Brain (organoid and tissue), 16 donors: ENCODE measurements at places on chromosomes 13 and 19.

- no peak for DNase-seq
Measured at GRCh38 chr13:46032341-46032740, 20.2 kb downstream of the ZC3H13 start.

DNA sequence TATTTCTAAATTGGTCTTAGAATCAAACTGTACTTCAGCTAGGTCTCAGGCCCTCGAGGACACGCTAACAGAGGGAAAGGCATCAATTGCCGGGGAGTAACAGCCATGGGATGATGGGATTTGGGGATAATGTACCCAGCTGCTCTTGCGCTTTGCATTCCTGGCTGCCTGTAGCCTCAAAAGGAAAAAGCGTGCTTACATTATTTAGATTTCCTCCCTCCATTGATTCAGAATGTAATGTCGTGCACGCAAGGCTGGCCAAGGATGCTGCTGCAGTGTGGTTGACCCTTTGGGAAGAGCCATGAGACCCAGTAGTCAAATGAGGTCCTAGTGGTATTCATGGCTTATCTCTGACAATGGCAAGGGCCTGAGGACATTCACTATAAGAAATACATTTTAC is 95.1 kb downstream of the SLC7A1 start:
- no peak for DNase-seq

- DNase-seq, result no peak
Measured at GRCh38 chr13:75455962-75456361, 26.0 kb downstream of the TBC1D4 start.

- DNase-seq, result no peak
Measured at GRCh38 chr13:29994911-29995595, 144.6 kb upstream of the UBL3 start.

- DNase-seq, result peak; percentile 80
Measured at GRCh38 chr19:13396250-13397080, 109.8 kb downstream of the CACNA1A start.

DNA sequence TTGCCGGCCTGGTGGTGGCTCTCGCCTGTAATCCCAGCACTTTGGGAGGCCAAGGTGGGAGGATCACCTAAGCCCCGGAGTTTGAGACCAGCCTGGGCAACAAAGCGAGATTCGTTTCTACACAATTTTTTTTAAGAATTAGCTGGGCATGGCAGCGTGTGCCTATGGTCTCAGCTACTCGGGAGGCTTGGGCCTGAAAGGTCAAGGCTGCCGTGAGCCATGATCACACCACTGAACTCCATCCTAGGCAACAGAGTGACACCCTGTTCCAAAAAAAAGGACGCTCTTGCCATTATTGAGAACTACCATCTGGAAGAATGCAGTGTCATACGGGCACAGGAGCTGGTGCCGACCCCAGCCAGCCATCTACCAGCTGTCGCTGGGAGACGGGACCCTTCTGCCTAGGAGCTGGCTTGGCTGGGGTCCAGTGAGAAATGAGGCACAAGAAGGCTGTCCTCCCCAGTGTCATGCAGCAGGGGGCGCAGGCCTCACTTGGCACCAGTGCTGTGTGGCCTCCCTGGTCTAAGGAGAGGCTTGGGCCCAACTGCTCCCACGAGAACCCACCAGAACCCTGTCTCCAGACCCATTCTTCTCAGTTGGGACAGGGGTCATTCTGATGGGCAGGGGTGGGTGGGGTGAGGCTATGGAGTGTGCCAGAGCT is 12.2 kb upstream of the RELB start:
- DNase-seq, result peak; percentile 71

GRCh38 chr13:41543664-41544300 is 86.4 kb downstream of the RGCC start:
- DNase-seq, result no peak

DNA sequence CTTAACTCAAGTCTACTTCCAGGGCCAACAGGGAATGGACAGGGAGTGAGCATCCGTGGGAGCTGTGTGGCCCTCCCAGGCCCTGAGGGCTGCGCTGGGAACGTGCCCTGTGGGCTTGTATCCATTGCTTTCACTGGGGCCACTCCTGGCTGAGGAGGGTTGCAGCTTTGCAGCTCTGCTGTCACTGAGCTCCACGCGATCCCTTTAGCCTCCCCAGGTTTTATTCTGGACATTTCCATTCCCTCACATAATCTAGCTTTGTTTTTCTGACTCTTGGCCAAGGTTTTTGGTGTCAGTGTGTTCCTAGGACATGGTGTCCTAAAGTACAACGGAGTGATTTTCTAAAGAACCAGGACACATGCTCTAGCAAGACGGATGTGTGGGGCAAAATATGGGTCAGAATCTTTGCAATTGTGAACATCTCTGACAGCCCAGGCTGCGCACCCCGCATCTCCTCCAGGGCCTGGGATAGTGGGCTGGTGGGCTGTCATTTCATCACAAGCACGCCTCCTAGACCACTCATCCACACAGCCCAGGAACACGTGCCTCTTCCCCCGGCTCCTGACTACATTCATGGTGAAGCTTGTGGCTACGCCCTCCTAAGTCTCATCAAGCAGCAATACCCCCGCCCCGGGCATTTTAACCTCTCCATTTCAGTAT is 28.0 kb downstream of the GGACT start:
- DNase-seq, result no peak

DNA sequence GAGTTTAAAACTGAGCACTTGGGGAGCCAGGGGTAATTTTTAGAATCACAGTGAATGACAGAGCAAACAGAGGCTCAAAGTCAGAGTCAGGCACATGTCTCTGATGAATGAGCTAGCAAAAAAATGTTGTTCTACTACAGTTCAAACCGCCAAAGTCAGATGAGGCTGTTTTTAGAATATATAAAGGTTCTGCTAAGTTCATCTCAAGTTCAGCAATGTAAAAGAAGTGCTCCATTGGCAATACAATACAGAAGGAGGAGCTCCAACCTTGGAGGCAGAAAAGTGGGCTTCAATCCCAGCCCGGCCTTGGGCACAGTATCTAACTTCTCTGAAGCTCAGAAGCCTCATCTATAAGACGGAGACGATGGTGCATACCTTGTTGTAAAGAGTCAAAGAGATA is 70.1 kb upstream of the IPO5 start:
- no peak for DNase-seq

DNA sequence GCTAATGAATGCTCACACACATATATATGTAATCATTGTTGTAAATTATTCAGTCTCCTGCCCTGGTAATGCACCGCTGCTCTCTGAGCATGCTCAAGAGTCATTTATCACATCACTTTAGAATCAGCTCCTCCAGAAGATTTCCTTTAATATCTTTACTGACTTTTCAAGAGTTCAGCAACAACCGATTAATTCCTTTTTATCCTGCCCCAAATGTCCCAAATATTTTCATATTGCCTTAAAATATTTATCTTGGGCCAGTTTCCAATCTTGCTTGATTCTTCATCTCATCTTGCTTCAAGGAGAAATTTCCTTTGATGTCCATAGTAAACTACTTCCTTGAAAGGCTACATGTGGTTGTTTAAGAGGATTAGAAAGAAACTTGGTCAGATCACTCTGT is 132.5 kb downstream of the NHLRC3 start:
- no peak for DNase-seq

DNA sequence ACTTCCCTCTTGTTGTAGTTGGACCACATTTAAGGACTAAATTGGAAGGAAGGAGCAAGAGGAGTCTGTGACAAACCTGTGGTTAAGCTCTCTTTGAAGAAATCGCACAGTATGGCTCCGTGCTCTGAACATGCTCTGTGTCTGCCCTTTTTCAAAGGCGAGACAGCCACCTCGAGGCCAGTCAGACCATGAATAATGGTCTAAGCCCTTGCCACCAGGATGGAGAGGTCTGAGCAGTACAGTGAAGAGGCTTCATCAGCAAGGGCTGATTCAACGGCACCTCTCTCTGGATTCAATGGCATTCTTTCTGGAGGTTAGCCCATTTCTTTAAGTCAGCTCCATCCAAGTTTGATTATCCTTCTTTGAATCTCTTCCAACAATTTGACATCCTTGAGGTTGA is 30.9 kb downstream of the FAM216B start:
- no peak for DNase-seq

GRCh38 chr19:33668968-33669367 is 47.2 kb downstream of the CHST8 start:
- DNase-seq, result no peak

- DNase-seq, result no peak
Measured at GRCh38 chr13:81760316-81760715, 1419.4 kb upstream of the SPRY2 start.

- no peak for DNase-seq
Measured at GRCh38 chr19:13834244-13835069, 39.2 kb downstream of the ZSWIM4 start.

DNA sequence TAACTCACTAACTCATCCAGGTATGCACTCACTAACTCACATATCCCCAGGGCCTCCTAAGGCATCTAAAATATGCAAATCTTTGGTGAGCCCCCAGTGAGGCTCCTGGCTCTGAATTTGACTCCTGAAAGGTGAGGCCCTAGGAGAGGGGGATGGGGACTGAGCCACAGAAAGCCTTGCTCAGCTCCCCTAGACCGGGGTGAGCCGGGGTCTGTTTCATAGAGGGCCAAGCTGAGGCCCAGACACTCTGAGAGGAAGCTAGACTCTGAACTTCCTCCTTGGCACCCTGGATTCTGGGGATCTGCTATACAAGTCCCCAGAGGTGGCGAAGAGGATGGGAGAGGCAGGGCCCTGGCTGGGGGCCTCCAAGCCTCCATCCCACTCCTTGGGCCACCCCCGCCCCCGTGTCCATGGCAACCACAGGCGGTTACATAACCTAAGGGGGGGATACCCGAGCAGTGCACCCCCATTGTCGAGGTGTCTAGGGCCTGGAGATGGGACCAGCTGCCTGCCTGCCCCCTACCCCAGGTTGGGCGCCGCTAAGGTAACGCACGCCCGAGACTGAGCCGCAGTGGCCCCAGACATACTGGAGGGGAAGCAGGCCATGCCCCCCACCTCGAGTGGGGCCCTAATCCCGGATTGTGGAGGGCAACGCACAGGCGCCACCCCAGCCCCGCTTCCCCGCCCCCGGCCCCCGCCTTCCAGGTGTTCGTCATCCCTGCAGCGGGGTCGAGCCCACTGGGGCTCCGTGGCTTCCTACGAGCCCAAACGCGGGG is 646 bp downstream of the ABHD8 start:
- no peak for DNase-seq

DNA sequence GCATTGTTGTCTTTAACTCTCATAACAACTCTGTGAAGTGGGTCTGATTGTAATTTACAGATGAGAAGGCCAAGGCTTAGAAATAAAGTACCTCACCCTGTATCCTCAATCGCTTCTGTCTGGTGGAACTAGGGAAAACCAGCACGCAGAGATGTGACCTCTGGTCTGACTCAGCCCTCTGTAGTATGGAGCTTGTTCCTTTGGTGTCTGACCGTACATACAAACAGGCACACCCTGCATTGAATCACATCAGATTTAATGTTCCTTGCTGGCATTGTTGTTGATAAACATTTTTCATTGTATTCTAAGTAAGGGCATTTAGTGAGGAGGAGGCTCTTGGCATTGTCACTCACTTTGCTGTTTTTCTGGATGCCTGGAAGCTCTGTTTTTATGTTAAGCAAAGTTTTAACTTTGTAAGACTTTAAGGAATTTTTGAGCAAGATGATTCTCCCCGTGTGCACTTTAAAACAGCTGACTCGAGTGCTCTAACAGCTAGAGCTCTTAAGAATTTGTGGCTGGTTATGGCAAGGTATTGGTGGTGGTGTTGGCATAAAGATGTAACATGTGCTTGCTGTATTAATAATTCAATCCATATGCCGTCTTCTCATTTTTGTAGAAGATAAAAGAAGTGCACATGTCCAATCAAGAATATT is 89.0 kb upstream of the SPATA13 start:
- DNase-seq, result no peak

DNA sequence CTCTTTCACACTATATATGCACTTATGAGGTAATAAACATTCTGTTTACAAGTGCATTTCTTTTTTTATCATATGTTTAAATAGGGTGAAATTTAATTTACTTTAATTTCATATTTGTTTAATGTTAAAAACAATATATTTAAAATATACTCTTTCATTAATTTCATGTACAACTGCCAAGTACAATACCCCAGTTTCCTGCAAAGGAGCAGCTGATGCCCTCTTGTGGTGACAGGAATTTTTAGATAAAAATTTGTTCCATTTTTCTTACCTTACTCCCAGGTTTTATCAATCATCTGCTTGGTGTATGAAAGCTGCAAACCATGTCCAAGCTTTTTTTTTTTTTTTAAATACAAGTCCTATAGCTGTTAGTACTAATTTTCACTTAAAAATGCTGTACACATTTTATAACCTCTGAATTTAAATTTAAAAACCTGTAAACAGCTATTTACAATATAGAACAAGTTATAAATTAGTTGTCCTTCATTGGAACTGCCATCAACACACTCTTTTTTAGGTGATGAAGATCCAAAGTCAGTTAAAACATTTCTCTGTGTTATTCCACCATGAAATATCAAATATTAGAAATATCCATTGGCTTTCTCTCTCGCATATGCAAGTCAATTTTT is 4.9 kb downstream of the PCDH20 start:
- DNase-seq, result peak; percentile 71

DNA sequence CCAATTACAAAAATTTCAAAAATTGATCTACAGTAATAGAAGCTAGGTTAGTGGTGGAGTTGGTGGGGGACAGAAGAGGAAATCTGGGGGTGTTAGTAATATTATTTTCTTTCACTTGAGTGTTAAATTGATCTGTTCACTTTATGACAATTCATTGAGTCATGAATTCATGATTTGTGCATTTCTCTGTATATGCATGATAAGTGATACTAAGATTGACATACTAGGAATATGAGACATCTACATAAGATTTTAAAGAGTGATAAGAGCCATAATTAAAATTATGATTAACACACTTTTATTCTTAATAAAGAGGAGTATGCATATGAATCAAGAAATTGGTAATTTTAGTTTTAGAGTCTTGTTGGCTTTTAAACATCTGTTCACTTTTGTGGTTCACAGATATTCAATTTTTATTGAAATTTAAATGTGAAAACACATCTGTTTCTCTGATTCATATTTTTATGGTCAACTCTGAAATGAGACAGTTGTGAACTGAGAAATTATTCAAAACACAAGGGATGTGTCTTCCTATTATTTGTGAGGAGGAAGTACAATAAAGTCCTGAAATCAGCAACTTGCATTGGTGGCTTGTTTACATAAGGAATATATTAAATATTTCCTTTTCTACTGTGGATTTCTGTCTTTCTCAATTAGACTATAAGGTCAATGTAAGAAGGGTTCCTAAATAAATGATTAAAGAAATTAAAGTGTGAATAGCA is 196.5 kb downstream of the ITGBL1 start:
- DNase-seq, result no peak

- DNase-seq, result no peak
Measured at GRCh38 chr13:110103534-110103933, 203.4 kb downstream of the COL4A1 start.

- no peak for DNase-seq
Measured at GRCh38 chr19:36244066-36244465, 29.2 kb downstream of the ZNF146 start.

- DNase-seq, result no peak
Measured at GRCh38 chr13:23560571-23561089, 9.6 kb upstream of the TNFRSF19 start.
